Bronchial epithelial cell (primary cell): ENCODE measurements at places on chromosomes 11 and 22. TPM values are rescaled to one million over a fixed set of nuclear protein-coding genes. Genes with fewer than 3 reads are reported as not detected.

The THOC5 gene
- 43.2 and 44.0 TPM in 2 replicates for total RNA-seq

The TRIM49 gene
- not detected in 2 replicates for total RNA-seq

The KCNJ5 gene
- total RNA-seq: 13.2 and 15.5 TPM in 2 replicates

The PNPLA5 gene
- not detected in 2 replicates for total RNA-seq

The SIK2 gene
- total RNA-seq: 2.9 and 3.6 TPM in 2 replicates

The MRPL21 gene
- total RNA-seq: 50.8 and 65.0 TPM in 2 replicates

The NLRP14 gene
- under 0.01 and 0.13 TPM in 2 replicates for total RNA-seq

The KCNK4 gene
- under 0.01 TPM in 1 of 2 replicates, not detected in the other for total RNA-seq
